ENCODE measurements at places on chromosomes 7 and 10.

- no peak for DNase-seq
Observed at GRCh38 chr10:133356549-133357284, 1.1 kb downstream of the FUOM start.

DNA sequence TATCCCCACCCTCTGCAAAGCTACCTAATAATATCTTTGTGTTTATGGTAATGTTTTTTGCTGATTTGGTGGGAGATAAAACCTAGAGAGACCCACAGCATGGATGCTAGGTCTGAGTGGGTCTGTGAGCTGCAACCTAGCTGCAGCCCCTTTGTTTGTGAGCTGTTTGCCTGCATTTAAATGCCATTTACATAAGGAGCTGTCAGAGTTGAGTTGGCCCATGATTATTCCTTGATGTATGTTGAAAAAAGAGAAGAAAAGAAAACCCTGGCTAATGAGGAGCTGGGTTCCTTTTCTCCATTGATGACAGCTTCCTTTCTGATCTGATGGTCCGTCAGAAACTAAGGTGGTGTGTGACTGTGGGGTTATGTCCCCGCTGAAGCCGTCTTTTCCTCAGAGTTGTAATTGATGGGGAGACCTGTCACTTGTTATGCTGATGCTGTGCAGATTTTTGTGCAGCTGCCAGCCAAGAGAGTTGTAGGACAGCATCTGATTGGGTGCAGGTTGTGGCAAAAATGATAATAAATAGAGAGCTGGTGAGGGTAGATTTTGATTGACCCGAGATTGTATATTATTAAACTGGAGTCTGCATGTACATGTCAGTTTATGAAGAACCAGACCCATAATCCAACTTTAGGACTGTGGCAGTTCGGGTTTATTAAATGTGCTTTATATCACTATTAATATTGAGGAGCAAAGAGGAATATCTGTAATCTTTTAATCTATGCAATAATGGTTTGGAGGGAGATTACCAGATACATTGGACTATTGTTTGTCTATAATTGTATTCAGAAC is 219.8 kb downstream of the AUTS2 start:
- no peak for DNase-seq

- no peak for DNase-seq
Observed at GRCh38 chr7:151705636-151706276, 171.2 kb downstream of the PRKAG2 start.

- peak; percentile 25 for DNase-seq
Observed at GRCh38 chr10:86756511-86757112, at the start of gene BMPR1A. BMPR1A (plus strand) TSS chr10:86756619; CDS start chr10:86876019, 119,400 bp downstream.

GRCh38 chr10:105700218-105700617 is 1059.1 kb downstream of the SORCS3 start:
- no peak for DNase-seq

GRCh38 chr10:123392182-123392963 is 238.2 kb downstream of the BUB3 start:
- no peak for DNase-seq

DNA sequence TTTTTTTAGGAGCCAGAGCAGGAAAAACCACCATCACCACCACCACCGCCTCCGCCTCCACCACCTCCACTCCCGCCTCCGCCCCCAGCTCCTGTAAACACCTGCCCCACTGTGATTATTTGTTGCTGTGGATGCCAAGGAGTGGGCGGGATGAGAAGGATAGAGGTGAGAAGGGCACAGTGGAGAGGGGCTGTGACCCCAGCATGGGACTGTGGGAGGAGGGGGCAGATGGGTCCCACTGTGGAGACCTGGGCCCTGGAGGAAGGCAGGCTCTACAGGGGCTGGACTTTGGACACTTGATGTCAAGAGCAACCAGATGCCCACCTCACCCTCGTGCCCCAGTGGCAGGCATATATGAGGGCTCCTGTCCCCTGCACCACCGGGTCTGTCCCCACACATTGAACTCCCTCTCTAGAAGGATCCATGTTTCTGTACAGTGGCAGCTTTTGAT is 24.7 kb downstream of the ANTXRL start:
- DNase-seq = no peak

Measured in esophagus squamous epithelium (tissue), 5 donors.